ENCODE measurements at places on chromosomes 2 and 18. TPM values are rescaled to one million over a fixed set of nuclear protein-coding genes. Genes with fewer than 3 reads are reported as not detected.

IL1A gene
- 1.0 TPM for total RNA-seq

DPP10 gene
- total RNA-seq, result 0.61 TPM

PARD6G gene
- total RNA-seq, result 1.3 TPM

PAIP2B gene
- 0.54 TPM for total RNA-seq

DNA sequence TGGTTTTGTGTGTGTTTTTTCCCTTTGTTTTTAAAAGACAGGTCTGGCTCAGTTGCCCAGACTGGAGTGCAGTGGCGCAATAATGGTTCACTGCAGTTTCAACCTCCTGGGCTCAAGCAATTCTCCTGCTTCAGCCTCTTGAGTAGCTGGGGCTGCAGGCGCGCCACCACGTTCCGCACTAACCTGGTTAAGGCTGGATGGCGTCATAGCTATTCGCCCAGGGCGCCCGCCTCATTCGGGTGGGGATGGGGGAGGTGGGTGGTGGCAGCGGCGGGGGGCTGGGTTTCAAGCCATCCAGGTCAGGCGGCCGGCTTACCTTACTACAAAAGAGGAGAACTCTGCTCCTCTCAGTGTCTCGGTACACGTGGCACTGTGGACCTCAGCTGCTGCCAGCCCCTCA, 42.8 kb downstream of the EEF1B2 start:
- no peak for DNase-seq

GRCh38 chr2:175030380-175031271, 25.4 kb upstream of the CHN1 start:
- DNase-seq, result peak; percentile 42

- DNase-seq, result no peak
Measured at GRCh38 chr2:181125359-181125758, 145.0 kb downstream of the UBE2E3 start.

DNA sequence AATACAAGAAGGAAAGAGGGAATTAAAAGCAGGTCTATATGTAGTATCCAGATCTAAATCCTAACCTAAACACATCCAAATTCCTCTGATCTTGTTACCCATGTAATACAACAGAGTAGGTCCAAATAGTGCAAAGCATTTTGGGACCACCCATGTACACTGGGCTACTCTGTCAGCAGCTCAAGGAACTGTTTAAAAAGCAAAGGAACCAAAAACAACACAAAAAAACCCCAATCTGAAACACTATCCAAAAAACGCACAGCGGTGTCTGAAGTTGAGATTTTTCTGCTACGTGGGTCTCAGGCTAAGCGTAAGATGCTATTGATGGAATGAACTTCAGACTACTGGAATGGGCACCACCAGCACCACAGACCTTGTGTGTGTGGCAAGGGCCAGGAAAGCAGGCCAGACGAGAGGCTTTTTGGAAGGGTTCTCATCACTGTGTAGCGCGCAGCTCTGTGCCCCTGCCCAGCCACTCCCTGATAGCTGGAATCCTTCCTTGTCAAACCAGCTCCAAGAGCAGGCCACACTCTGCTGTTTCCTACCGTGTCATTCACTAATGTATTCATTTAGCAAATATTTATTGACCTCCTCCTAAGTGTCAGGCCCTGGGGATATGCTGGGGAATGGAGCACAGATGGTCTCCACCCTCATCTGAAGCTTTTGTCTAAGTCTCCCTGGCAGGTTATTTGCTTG, 101.4 kb downstream of the COLEC12 start:
- DNase-seq, result no peak

- DNase-seq, result no peak
Measured at GRCh38 chr2:175518206-175518605, 336.7 kb upstream of the ATP5MC3 start.
